ENCODE measurements at places on chromosomes 4 and X.

DNA sequence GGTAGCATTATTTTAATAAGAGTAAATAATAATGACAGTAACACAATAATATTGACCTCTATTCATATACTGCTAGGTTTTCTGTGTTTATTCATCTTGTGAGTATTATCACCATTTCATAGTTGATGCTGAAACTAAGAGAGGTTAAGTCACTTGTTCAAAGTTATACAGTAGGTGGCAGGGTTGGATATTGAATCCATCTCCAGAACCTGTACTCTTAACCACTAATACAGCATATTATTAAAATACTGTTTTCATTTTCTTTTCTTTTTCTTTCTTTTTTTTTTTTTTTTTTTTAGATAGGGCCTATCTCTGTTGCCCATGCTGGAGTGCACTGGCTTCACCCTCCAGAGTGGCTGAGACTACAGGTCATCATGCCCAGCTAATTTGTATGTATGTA is 7.1 kb upstream of the ELF2 start:
- no peak for DNase-seq

DNA sequence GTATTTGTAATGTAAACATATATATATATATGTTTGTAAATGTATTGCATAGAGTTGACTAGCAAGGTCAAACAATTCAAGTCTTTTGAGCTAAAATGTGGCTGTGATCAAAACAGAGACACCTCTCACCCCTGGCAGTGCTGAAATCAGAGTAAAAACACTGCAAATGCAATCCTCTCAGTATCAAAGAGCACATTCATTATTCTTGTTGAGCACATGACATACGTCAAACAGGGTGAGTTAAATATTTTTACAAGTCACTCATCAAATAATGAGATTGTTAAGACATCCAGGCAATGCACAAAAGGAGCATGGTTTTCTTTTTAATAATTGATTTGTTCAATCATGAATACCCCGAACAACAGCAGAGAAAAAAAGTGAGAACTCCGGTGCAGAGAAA is 114.1 kb upstream of the KCNIP4 start:
- no peak for DNase-seq

DNA sequence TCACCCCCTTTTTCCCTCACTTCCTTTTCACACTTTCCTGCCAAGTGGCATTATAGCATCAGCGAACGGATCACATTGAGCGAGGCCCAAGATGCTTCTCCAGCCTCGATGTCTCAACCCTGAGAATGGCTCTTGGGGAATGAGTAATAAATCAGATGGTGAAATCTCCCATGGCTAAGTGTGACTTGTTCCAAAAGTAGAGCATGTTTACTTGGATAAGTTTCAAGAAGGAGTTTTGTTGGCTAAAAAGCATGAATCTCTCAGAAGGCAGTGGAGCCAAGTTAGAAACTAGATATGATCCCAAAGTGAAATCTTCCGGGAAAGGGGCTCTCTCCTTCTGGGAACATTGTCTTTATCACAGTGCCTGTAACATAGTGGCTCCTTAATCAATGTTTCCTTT is 316.3 kb downstream of the CAMK2D start:
- peak; percentile 89 for DNase-seq

DNA sequence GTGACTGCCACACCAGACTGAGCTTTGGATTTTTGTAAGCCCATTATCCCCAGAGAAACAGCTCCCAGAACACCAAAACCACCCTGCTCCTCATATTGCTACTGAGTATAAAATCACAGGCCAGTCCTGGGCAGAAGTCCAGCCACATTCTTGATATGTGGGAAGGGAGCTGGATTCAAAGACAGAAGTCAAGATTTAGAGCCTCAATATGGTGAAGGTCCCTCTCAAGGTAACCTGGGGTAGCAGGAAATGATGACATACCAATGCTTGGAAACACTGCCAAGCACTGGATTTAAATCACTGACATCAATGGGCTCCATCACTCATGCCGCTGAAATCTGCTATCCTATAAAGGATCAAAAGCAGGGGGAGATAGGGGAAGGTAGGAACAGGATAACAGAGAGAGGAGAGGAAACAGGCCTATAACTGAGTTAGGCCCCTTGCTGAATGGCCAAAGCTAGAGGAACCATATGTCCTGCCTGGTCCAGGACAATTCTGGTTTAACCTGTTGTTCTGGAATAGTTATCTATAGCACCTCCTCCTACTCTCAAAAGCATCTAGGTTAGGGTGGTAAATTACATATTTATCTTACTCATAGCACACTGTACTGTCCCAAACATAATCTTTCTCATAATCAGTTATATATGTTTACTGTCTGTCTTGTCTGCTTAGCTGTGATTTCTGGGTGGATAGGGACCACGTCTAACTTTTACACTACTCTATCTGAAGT is 83.7 kb upstream of the NHS start:
- DNase-seq: no peak

- no peak for DNase-seq
Measured at GRCh38 chrX:38563030-38563429, 1.7 kb downstream of the TSPAN7 start.

DNA sequence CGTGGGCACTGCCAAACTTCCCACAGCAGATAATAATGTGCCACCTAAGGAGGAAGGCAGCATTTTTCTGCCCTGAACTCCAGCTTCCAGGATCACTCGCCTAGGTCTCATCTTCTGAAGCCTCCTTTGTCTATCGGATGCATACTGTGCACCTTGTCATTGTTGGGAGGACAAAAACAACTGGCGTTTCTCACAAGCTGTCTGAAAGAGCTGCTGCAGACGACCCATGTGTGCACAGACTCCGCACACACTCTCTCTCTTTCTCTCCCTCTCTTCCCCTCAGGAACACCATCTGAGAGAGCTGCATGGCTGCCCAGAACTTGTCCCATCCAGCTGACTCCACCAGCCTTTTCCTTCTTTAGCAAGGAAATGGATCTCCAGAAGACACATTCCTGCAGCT is 83.0 kb downstream of the MAML3 start:
- DNase-seq: no peak

GRCh38 chrX:1137531-1137930 is 74.9 kb downstream of the CRLF2 start:
- DNase-seq: no peak

- no peak for DNase-seq
Measured at GRCh38 chrX:91079342-91080114, 355.1 kb upstream of the PABPC5 start.

- no peak for DNase-seq
Measured at GRCh38 chr4:76199664-76200211, 13.9 kb downstream of the SCARB2 start.

DNA sequence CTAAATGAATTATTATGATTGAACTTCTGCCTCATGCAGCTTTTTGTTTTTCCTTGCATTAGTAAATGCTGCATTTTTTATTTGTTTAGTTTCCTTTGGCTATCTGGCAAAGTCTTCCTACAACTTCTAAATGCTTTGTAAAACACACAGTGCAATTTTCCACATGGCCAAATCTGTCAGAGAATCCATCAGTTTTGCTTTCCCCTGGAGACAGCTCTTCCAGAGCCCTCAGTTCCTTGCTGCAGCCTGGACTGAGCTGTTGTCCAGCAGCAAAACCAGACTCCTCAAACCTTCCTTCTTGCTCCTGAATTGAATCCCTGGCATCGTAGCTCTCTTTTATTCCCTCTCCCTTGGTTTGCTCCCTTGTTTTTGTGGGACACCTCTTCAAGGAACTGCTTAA is 42.6 kb downstream of the MED28 start:
- DNase-seq: no peak

DNA sequence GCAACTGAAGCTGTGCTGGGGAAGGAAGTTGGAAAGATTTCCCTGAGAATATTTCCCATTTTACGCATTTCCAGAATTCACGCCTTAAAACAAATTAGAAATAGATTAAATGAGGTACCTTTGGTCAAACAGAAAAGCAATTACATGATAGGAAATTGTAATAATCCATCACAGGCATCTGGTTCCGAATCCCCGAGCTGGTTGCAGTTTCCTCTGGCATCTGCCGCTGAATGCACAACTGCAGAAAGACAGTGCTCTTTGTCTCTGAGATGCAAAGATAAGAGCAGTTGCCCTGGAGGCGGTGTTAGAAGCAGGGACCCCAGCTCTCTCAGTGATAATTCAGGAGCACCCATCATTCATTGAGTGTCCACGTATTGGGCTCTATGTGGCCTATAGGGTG is 224.4 kb downstream of the LDB2 start:
- DNase-seq: no peak

DNA sequence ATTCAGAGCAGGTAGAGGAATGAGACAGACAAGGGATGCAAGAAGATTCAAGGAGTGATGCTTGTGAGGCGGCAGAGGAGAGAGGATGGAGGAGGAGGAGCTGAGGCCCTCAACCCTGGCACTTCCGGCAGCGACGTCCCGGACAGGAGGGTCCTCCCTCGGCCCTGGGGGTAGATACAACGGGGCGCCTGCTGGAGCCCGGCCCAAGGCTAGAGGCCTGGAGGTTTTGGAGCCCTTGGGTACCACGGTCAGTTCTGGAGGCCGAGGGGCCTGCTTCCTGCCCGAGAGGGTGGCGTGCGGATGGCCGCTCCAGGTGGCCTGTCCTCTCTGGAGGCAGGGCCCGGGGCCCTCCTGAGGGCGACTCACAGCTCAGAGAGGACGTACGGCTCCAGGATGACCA is 13.5 kb downstream of the SSR4 start:
- DNase-seq: no peak

DNA sequence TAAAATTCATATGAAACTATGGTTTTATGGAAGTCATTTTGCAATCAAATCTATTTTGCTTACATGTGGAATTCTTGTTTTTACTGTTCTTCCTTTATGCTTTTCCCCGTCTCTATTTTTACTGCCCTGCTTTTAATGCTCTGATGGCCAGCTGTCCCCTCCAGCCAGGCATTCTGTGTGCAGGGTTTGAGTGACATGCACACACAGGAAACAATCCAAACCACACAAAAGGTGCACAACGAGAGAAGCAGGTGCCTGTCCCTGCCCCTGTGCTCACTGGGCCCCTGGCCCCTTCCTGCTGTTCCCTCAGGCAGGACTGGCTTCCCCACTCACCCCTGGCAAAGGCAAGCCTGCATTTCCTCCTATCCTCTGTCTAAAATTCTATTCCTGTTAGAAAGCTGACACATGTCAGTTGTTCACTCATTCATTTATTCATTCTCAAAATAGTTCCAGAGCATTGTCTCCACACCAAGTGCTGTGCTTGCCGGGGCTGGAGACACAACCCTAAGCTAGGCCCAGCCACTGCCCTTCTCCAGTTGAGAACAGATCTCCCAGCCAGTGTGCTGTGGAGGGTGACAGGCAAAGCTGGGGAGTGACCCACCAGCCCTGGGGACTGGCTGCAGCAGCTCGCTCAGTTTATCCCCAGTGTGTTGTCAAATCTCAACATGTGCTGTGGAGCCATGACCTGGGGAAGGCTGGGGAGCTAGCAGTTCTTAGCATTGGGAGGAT is 346.3 kb downstream of the FBXW7 start:
- no peak for DNase-seq

DNA sequence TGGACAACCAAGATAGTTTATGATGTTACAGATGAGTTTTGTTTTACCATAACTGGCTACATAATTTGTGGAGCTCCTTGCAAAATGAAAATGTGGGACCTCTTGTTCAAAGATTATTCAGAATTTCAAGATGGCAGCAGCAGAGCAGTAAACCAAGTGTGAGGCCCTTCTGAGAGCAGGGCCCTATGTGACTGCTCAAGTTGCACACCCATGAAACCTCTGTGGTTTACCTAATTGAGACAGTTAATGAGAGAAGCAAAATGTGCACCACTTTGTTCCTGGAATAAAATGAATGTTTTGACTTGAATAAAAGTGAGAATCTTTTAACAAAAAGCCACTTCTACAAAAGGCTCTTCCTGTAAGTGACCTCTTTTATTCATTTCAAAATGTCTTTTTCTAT is 519.2 kb downstream of the RPA4 start:
- DNase-seq: no peak

GRCh38 chr4:94540476-94540875 is 88.7 kb downstream of the PDLIM5 start:
- no peak for DNase-seq

DNA sequence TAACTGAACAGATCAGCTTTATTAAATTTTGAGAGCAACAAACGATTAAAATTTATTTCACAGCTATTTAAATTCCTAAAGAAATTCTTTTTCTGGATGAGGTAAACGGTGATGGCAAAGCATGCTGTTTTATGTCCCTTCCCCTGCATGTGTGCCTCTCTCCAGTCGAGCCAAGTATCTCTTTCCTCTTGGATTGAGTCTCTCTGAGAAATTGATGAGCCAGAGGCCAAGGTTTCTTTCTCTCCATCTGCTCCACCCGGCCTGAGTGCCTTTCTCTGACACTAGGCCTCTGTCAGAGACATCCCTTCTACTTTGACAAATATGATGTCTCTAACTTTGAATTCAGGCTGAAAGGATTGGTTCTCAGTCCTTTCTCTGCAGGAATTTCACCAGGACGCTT is 42.6 kb upstream of the PARM1 start:
- DNase-seq: no peak

DNA sequence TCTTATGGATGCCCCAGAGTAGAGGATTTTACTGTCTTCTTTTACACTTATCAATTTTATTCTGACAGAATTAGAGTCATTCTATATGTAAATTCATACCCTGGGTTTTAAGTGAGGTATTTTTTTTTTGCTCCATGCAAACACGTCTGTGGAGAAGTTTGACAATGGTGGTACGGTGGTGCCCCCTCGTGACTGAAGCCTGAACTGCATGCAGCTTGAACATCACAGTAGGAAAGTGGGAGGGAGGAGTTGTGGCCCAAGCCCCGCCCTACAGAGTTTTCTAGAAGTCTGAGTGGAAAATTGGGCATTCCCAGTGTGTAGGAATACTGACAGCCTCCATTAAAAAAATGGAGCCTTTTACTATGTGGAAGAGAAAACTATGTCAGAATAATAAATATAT is 73.3 kb upstream of the RAB40AL start:
- peak; percentile 91 for DNase-seq

DNA sequence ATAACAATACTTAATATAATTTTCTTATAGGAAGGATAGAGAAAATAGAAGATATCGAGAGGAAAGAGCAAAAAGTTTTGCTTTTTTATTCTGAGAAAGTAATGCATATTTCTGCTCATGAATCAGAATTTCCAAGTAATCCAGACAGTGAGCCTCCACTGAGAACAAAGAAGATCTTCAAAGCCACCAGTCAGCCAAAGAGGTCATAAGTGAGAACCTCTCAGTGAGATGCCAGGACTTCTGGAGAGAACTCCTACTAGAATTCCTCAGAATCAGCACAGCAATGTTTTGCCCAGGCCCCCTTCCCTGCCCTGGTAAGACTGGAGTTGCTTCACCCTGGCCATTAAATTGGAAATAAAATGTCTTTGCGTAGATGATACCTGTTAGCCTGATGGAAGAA is 254.4 kb upstream of the FAT4 start:
- DNase-seq: no peak

All from ascending aorta (tissue), 2 donors.